ENCODE measurements at places on chromosomes 16 and 17.

GRCh38 chr17:42833767-42834422 lies 698 bp downstream of the PSME3 start:
- DNase-seq, result no peak

GRCh38 chr17:74190154-74190553 lies 13.3 kb upstream of the RPL38 start:
- DNase-seq, result peak; percentile 46

DNA sequence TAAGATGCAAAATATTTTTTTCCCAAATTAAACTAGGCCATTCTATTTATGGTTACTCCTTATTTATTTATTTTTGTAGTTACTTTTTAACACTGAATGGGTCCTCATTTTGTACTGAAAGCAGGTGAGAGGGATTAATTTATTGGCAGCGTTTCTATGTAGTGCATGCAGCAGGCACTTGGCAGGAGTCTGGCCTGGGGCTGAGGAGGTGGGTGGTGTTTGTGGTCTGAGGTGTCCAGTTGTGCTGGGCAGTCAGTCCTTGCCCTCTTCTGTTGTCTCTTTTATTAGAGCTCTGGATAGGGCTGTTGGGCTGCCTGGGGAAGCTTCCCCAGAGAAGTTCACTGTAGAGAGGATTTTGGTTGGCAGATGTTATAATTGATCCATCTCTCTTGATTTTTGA lies 12.7 kb downstream of the SEC14L1 start:
- DNase-seq, result no peak

GRCh38 chr16:506246-506546 lies 21.3 kb upstream of the CAPN15 start:
- DNase-seq, result no peak

GRCh38 chr16:2275476-2276367 lies 7.8 kb upstream of the RNPS1 start:
- DNase-seq, result no peak

DNA sequence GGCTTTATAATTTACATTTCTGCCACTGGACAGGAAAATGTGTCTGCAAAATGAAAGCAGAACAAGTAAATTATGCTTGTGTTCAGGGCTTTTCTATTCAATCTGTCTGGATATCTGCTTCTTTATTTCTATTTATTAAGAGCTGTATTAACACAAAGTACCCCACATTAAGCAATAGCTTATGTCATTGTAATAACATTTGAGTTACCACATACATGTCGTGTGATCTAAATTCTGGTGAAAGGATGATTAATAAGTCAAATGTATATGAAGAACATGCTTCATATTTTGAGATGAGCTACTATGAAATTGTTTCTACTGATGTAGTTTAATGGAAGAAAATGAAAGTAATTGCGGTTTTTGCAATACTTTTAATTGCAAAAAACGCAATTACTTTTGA lies 238.2 kb downstream of the KCNJ2 start:
- DNase-seq, result no peak

DNA sequence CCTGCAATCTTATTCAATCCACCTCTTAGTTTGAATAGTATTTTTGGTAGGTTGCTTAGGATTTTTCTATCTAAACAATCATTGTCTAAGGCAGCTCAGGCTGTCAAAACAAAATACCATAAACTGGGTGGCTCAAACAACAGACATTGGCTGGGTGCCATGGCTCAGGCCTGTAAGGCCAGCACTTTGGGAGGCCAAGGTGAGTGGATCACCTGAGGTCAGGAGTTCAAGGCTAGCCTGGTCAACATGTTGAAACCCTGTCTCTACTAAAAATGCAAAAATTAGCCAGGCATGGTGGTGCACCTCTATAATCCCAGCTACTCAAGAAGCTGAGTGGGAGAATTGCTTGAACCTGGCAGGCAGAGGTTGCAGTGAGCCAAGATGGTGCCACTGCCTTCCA lies 126.7 kb downstream of the CYLD start:
- DNase-seq, result no peak

DNA sequence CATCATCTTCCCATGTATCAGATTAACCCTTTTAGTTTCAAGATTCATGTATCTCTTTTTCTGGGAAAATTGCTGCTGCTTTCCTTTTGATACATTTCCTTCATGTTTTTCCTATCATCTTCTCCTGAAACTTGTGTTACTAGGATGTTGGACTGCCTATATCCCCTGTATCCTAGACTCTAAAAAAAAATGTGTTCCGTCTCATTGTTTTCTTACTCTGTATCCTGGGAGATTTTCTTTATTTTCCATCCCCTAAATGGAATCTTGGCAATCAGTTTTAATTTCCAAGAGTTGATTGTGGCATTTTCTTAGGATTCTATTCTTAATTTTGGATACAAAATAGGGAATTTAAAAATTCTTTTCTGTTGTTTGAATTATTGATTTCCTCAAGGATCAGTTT lies 36.8 kb downstream of the MAP2K4 start:
- no peak for DNase-seq

- DNase-seq, result no peak
These were observed 6.7 kb downstream of the KRTAP1-5 start for GRCh38 chr17:41020336-41020735.

- DNase-seq, result peak; percentile 80
These were observed at the start of gene SLC7A6 for GRCh38 chr16:68264128-68265077. TSS of gene SLC7A6 (plus strand) at chr16:68264526. CDS start at chr16:68274727, 10,201 bp downstream.

- DNase-seq, result no peak
These were observed 49.7 kb downstream of the ARHGAP27 start for GRCh38 chr17:45383003-45383402.

DNA sequence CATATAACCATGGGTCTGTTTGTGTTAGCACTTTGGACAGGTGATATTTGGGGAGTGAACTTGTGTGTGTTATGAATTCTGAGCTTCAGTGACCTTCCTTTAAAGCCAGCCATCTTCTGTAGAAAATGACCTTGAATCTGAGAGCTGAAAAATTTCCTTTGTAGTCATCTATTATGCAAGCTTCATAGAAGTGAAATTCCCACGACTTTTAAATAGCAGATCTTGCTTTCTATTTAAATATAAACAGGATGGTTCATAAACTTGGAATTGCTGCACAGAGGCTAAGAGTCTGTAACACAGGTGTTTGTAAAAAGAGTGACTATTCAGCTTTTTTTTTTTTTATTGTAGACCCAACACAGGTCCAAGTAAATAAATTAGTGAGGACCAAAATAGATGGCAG lies 85.5 kb downstream of the MARCHF10 start:
- no peak for DNase-seq

DNA sequence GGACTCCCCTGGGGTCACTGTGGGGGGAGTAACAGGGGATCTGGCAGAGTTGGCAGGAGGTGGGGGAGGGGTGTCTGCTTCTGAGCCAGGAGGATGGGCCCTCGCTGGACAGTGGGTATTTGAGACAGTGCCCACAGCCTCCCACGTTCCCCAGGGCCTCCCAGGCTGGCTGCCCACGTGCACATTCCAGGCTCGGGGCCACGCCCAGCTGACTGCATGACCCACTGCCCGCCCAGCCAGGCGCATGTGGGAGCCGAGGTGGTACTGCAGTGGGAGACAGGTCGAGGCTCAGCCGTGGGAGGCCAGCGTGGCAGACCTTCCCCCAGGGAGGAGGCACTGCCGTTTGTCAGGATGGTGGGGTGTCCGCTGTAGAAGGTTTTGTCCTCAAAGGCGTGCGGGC lies 38.8 kb downstream of the BAHCC1 start:
- peak; percentile 76 for DNase-seq

GRCh38 chr17:79673517-79673916 lies 57.2 kb upstream of the ENPP7 start:
- no peak for DNase-seq

DNA sequence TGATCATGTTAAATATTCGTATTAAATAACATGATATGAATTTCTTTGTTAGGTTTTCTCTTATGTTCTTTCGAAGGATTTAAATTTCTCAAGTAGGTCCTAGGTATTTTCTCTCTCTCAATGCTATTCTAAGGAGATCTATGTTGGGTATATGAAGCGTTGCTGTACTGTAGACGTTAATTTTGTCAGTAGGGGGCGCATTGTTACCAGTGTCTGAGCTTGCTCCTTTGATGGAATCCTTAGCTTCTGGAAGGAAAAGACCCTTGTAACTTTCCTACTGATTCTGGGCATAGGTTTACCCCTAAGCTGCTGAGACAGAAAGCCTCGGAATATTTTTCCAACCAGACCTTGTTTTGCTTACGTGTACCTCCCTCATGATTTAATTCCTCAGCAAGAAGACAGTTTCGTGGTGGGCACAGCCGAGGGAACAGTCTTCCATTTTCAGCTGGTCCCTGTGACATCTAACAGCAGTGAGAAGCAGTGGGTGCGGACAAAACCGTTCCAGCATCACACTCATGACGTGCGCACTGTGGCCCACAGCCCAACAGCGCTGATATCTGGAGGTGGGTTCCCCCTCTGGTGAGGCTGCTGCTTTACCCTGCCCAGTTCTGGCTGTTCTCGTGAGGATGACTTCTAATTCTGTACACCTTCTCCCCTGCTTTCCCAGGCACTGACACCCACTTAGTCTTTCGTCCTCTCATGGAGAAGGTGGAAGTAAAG lies 17.9 kb downstream of the UTP4 start:
- DNase-seq, result no peak

- DNase-seq, result peak; percentile 14
These were observed 51.7 kb downstream of the GAN start for GRCh38 chr16:81366316-81366932.

DNA sequence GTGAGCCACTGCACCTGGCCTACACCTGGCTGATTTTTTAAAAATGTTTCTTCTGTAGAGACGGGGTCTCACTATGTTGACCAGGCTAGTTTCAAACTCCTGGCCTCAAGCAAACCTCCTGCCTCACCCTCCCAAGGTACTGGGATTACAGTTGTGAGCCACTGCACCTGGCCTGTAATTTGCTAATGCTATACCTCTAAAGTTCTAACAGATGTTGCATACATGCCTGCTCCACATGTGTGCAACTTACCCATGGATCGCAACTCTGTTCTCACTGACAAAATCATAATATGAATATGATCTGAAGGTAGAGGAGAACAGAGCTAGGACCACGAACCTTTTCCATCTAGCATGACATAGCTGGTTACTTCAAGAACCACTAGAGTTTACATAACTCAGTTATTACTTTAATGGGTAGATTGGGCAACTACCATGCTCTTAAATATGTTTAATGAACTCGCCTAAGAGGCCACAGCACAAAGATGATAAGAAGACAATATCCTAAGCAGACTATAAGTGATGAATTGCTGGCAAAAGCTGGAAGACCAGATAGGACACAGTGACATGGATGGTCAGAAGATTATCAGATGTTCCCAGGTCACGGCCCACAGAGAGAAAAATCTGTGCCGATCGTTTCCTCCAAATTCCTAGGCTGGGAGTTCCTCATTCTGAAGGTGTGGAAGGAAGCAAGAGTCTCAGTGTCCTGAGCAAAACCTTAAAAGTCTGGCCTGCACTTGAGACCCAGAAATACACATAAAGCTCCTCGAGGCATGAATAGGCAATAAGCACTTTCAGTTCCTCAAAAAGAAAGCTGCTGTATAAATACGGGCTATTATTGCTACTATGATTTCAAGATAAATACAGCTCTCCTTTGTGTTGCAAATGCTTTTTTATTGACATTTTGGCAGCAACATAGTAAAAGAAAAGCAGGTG lies 53.6 kb upstream of the ICAM2 start:
- no peak for DNase-seq

DNA sequence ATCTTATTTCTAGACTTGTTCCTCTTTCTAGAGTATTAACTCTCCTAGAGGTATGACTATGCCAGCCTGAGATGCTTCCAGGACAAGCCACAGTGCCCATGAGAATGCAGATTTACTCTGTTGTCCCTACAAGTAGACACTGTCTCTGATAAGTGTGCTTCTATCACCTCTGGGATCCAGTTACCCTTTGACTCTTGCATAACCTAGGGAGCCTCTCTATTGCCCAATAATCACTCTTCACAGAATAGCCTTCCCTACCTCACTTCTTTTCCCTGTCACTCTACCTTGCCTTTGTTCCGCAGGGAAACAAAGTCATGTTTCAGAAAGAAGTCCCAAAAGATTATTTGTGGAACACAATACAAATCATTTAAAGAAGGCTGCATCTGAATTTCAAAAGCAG lies 1.6 kb upstream of the KRT34 start:
- no peak for DNase-seq

- DNase-seq, result no peak
These were observed 47.8 kb downstream of the SLC7A5 start for GRCh38 chr16:87821376-87822107.

GRCh38 chr16:4847774-4848587 lies 700 bp downstream of the UBN1 start:
- DNase-seq, result peak; percentile 28

DNA sequence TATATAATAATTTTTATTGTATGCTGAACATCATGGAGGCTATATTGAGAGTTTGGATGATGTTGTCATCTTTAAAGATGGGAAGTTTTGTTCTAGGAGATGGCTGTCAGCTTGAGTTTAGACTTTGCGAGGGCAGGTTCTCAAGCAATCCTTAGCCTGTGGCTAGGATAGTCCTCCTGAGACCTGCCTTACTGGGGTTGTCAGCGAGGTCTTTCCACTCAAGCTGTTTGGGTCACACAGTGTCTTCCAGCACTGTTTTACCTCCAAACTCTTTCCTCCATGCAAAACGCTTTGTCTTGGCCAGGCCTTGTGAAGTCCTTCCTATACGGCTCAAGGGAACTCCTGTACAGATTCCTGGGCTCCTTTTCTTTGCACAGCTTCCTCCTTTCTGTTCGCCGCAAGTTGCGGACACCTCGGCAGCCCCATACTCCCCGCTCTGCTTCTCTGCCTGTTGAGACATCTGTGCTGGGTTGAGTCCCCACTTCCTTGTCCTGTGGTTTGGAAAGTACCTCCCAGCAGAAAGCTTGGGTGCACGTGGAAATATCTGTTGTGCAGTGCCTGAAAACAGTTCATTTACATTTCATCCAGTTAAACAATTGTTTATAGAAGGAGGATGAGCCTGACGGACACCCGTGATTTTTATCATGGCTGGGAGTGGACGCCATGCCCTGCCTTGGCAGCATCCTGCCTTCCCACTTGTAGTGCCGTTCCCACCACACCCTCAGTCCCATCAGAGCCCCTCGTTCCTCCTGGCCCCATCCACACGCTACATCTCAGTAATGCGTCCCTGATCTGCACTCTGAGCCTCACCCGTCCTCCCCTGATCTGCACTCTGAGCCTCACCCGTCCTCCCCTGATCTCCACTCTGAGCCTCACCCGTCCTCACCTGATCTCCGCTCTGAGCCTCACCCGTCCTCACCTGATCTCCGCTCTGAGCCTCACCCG lies 55.0 kb upstream of the CBFA2T3 start:
- no peak for DNase-seq

GRCh38 chr17:82789051-82789592 lies 37.3 kb downstream of the TBCD start:
- no peak for DNase-seq

- DNase-seq, result no peak
These were observed 59.0 kb upstream of the TNRC6C start for GRCh38 chr17:77899498-77899897.

GRCh38 chr16:65961476-65962143 lies 404.9 kb upstream of the CDH5 start:
- peak; percentile 6 for DNase-seq
